ENCODE measurements at places on chromosomes 7 and 10. TPM values are rescaled to one million over a fixed set of nuclear protein-coding genes. Genes with fewer than 3 reads are reported as not detected.

The COBL gene
- total RNA-seq = not detected

The SPDYE1 gene
- not detected for total RNA-seq

The MRLN gene
- total RNA-seq = not detected

The SLC13A4 gene
- not detected for total RNA-seq

The PCLO gene
- not detected for total RNA-seq

The ACSM6 gene
- total RNA-seq = not detected

The LZTS2 gene
- 89.7 TPM for total RNA-seq

The SLC25A40 gene
- 9.4 TPM for total RNA-seq

The ZNF511 gene
- 27.1 TPM for total RNA-seq

The CALCR gene
- total RNA-seq = not detected

The NPFFR1 gene
- total RNA-seq = not detected

The SPDYE8 gene
- total RNA-seq = not detected

The SPDYE2 gene
- not detected for total RNA-seq

The PLEKHS1 gene
- not detected for total RNA-seq

The LRRC18 gene
- total RNA-seq = not detected

The TRUB1 gene
- total RNA-seq = 19.3 TPM

The CRHR2 gene
- not detected for total RNA-seq

The PON3 gene
- not detected for total RNA-seq

The TMEM236 gene
- under 0.01 TPM for total RNA-seq

The FAM25C gene
- not detected for total RNA-seq

The IDI2 gene
- total RNA-seq = not detected

The AKR1C8 gene
- not detected for total RNA-seq

The CYP26C1 gene
- total RNA-seq = 4.7 TPM

The SPAM1 gene
- not detected for total RNA-seq

All from cardiac atrium fibroblast (primary cell).